ENCODE measurements at places on chromosomes 2 and 18.

GRCh38 chr18:1663879-1664705, 759.4 kb downstream of the ADCYAP1 start:
- no peak for DNase-seq

DNA sequence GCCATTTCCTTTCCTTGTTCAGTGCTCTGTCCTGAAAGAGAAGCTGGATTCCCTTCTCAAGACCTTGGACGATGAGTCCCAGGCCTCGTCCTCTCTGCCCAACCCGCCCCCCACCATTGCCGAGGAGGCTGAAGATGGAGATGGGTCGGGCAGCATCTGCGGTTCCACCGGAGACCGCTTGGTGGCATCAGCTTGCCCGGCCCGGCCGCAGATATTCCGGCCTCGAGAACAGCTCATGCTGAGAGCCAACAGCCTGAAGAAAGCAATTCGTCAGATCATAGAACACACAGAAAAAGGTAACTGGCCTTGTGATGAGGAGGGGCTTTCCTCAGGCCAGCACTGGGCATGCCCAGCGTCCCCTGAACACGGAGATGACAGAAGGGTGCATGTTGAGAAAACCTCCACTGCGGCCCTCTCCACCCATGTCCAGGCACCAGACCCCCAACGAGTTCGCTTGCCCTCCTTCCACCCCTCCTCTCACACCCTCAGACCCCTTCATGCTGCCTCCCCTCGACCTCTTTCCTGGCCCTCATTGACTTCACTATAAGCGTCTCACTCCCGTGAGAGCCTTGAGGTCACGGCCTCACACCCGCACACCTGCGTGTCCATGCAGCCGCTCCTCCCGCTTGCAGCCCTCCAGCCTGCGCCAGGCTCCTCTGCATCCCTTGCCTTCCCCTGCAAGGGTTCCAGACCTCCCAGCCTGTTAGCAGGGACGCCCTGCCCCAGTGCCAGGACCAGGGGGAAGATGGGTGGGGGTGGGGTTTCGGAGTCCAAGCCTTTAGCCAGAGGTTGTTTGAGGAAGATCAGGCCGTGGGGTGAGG, 95.0 kb downstream of the DGKD start:
- DNase-seq, result no peak

DNA sequence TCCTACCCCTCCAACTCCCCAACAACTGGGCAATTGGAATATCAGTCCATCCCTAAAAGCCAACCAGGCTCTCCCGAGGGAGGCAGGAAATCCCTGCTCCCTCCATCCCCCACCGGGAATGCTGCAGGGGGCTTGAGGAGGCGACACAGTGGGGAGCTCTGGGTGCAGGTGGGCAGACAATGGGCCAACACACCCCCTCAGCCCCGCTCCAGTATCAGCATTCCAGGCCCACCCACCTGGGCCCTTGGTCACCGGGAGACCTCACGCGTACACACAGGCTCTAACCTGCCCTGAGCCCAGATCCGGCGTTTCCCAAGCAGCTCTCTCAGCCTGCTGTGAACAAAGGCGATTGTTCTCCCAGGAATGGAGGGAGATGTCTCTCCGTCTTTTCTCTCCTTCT, 37.6 kb upstream of the FZD7 start:
- no peak for DNase-seq

DNA sequence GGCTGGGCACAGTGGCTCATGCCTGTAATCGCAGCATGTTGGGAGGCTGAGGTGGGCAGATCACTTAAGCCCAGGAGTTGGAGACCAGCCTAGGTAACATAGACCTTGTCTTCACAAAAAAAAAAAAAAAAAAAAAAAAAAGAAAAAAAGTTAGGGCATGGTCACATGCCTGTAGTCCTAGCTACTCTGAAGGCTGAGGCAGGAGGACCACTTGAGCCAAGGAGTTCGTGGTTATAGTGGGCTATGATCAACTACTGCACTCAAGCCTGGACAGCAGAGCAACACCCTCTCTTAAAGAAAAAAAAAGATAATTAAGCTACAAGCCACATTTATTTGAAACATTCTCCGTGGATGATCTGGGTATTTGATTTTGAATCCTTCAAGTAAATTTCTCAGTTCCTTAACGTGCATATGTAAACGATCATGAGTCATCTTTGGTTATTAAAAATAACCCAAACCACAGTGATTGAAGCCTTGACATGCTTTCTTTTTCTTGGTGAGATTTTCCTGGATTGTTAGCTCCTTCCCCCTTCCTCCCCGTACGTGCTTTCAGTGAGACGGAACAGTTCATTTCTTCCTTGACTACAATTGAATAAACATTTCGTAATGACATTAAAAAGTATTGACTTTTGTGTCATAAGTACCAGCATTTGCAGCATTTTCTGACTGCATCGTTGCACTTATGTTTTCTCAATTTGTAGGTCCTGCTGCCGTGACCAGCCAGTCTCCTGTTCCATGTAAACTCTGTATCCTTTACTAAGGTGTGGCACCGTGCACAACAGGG, 20.3 kb downstream of the RMC1 start:
- no peak for DNase-seq

- DNase-seq, result no peak
Observed at GRCh38 chr2:141526760-141527159, 604.1 kb downstream of the LRP1B start.
